ENCODE measurements at places on chromosomes 16 and 17. TPM values are rescaled to one million over a fixed set of nuclear protein-coding genes. Genes with fewer than 3 reads are reported as not detected.

GRCh38 chr16:50747207-50747956 is 5.5 kb downstream of the CYLD start:
- H3K4me1 ChIP-seq, result peaks cover 30% of the 10 kb centered on the region
- H3K27me3 ChIP-seq, result no peaks in the 10 kb centered on the region
- H3K4me3 ChIP-seq, result no peak overlapping the region
- H3K36me3 ChIP-seq, result no peaks in the 10 kb centered on the region

DNA sequence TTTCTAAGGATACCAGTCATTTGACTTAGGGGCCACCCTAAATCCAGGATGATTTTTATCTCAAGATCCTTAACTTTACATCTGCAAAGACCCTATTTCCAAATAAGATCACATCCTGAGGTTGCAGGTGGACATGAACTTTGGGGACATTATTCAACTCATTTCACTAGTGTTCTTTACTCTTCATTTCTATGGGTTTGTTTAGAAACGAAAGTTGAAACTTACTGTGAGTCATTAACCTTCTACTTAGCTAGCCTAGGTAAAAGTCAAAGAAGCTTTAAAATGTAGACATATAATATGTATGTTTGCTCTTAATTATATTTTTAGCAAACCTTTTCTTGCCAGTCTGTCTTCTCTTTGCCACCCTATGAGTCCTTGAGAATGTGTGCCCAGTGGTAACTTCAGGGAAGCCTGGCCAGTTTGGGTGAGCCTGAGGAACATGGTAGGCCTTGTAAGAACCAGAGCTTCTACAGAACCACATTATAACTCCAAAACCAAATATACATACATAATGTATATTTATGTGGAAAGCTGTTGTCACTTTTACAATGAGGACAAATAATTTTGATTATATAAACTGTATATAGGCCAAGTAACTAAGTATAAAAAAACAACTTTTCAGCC is 38.4 kb downstream of the BPTF start:
- no peak overlapping the region for H3K27ac ChIP-seq
- H3K36me3 ChIP-seq, result no peaks in the 10 kb centered on the region
- DNase-seq, result no peak
- no peaks in the 10 kb centered on the region for H3K27me3 ChIP-seq
- H3K4me1 ChIP-seq, result no peaks in the 10 kb centered on the region

- H3K27me3 ChIP-seq, result no peaks in the 10 kb centered on the region
- H3K36me3 ChIP-seq, result no peaks in the 10 kb centered on the region
Observed at GRCh38 chr17:33335491-33336173, 42.5 kb upstream of the ASIC2 start.

GRCh38 chr17:41382394-41382793 is 288 bp upstream of the KRT34 start:
- no peak for DNase-seq
- no peaks in the 10 kb centered on the region for H3K36me3 ChIP-seq
- no peaks in the 10 kb centered on the region for H3K4me1 ChIP-seq
- H3K4me3 ChIP-seq, result no peak overlapping the region
- H3K27ac ChIP-seq, result no peak overlapping the region

DNA sequence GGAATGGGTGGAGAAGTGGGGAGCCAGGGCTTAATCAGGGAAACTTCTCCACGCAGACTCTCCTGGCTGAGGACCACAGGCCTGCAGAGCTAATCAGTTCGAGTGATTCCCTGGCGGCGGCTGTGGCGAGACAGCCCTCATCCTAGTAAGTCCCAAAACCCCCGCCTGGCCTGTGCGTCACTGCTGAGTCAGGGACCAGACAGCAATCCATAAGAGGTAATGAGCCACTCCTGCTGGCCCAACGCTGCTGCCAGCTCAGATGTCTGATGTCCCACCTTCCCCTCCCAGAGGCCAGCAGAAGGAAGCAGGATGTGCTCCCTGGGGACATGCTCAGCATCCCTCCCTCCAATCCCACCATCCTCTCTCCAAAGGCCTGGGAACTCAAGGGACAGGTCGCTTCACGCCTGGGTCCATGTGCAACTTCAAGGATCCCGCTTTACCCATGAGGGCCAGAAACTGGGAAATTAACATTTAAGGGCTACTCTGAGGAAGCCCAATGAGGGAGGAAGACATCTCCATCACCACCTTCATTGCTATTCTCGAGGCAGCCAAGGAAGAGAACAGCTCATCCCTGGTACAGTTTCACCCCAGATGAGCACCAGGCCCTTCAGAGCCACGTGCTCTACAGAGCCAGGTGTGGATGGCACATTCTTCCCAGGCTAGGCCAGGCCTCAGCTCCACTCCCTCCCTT is 7.9 kb downstream of the ACLY start:
- no peak overlapping the region for H3K4me3 ChIP-seq
- H3K36me3 ChIP-seq, result no peaks in the 10 kb centered on the region
- DNase-seq, result no peak
- H3K27me3 ChIP-seq, result no peaks in the 10 kb centered on the region
- no peak overlapping the region for H3K27ac ChIP-seq

DNA sequence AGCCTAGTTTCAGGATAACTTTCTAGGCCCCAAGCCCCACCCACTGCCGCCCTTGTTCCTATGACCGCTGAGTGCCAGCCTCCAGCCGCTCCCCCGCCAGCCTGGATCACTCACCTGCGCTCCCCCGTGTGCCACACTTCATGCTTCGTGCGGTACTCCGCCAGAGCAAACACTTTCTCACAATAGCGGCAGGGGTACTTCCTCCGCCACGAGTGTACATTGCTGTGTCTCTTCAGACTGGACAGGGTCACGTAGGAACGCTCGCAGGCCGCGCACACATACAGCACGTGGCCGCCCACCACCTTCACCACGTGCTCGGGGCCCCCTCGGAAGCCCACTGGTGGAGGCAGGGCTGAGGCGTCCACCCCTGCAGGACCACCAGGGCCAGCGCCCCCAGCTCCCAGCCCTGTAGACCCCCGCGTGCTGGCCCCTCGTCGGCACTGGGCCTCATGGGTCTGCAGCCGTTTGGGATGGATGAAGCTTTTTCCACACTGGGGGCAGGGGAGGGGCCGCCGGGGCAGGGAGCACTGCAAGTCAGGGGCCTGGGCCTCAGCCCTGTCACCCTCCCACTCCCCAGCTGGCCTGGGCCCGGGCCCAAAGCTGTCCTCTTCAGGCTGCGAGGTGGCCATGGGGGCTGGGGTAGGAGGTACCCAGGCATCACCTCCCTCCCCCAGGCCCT is 13.7 kb downstream of the ZBTB4 start:
- peaks cover 5% of the 10 kb centered on the region for H3K4me1 ChIP-seq
- DNase-seq, result no peak
- no peaks in the 10 kb centered on the region for H3K27me3 ChIP-seq
- no peaks in the 10 kb centered on the region for H3K36me3 ChIP-seq
- H3K27ac ChIP-seq, result peak overlapping the region; percentile 55

DNA sequence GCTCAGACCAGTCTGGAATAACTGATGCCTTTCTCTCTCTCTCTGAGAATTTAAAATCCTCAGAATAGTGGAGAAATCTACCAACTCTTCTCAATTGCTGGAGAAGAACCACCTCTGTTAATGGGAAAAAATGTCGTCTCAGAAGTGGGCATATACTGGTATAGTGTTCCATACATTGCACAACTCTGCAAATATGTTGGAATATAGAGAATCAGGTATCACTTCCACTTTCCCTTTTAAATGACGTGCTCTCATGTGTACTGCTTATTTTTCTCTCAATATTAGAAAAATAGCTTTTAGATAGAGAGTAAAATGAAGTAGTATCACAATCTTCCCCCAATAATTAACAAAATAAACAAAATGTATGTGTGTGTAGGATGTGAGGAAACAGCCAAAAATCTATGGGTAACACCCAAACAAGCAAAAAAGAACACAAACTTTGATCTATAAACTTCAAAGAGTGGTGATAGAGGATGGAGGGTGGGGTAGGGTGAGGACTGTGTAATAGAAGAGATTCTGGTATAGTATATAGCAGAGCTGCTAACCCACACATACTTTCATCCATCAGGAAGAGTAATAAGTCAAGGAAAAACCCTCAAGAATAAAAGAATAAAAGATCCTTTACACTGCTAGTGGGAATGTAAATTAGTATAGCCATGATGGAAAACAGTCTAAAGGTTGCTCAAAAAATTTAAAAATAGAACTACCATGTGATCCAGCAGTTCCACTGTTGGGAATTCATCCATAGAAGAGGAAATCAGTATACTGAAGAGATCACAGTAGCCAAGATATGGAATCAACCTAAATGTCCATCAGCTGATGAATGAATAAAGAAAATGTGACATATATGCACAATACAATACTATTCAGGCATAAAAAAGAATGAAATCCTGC is 46.9 kb downstream of the NFATC3 start:
- no peak overlapping the region for H3K27ac ChIP-seq
- H3K36me3 ChIP-seq, result peaks cover 3% of the 10 kb centered on the region

Gene NXN
- 4.7 TPM for total RNA-seq

- no peaks in the 10 kb centered on the region for H3K27me3 ChIP-seq
- no peaks in the 10 kb centered on the region for H3K36me3 ChIP-seq
- no peak overlapping the region for H3K4me3 ChIP-seq
- no peak for DNase-seq
- H3K4me1 ChIP-seq, result peaks cover 10% of the 10 kb centered on the region
- H3K27ac ChIP-seq, result no peak overlapping the region
Observed at GRCh38 chr17:80762076-80762475, 217.4 kb downstream of the RPTOR start.

GRCh38 chr17:41539071-41539492 is 11.0 kb upstream of the KRT19 start:
- no peak for DNase-seq
- no peak overlapping the region for H3K4me3 ChIP-seq
- H3K27ac ChIP-seq, result no peak overlapping the region
- H3K4me1 ChIP-seq, result peaks cover 11% of the 10 kb centered on the region
- H3K27me3 ChIP-seq, result no peaks in the 10 kb centered on the region
- H3K36me3 ChIP-seq, result no peaks in the 10 kb centered on the region

GRCh38 chr16:51154271-51155171 is 3.5 kb upstream of the SALL1 start:
- H3K27ac ChIP-seq, result peak overlapping the region; percentile 15
- DNase-seq, result no peak
- no peaks in the 10 kb centered on the region for H3K36me3 ChIP-seq

Gene PRR35
- not detected for total RNA-seq

DNA sequence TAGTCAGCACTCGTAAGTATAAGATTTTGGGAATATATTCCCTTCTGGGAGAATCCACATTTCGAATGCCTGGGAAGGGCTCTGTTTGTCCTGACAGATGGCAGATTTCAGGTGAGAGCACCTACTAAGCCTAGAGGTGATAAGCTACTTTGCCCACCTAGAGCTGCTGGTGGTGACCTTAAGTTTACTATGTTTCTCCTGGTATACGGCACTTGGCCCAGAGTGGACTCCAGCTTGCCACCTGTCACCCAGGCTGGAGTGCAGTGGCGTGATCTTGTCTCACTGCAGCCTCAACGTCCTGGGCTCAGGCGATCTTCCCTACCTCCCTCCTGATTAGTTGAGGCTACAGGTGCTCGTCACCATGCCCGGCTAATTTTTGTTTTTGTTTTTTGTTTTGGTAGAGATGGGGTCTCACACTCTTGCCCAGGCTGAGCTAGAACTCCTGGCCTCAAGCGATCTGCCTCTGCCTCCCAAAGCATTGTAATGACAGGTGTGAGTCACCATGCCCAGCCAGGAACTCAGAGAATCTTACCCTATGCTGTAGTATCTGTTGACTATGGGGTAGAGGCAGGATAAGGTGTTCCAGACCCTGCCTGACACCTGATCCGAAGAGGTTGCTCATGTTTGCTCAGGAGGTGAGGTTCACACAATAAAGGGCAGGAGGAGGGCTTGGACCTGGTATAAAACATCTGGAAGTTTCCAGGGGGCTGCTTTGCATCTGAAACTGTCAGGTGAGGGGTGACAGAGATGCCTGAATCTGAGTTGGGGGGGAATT is at the start of gene ZG16:
Gene ZG16 (plus strand): TSS at position 681 of the 775 bp plus-strand sequence. CDS start 1,011 bp downstream, outside the sequence.
- DNase-seq, result no peak
- peak within 1 kb of the TSS; percentile 34 for H3K27ac ChIP-seq
- no peaks in the 10 kb centered on the region for H3K27me3 ChIP-seq

- H3K27me3 ChIP-seq, result no peaks in the 10 kb centered on the region
- H3K4me3 ChIP-seq, result no peak overlapping the region
- no peaks in the 10 kb centered on the region for H3K4me1 ChIP-seq
- DNase-seq, result no peak
- H3K36me3 ChIP-seq, result no peaks in the 10 kb centered on the region
Observed at GRCh38 chr17:11318207-11318606, 77.2 kb downstream of the SHISA6 start.

DNA sequence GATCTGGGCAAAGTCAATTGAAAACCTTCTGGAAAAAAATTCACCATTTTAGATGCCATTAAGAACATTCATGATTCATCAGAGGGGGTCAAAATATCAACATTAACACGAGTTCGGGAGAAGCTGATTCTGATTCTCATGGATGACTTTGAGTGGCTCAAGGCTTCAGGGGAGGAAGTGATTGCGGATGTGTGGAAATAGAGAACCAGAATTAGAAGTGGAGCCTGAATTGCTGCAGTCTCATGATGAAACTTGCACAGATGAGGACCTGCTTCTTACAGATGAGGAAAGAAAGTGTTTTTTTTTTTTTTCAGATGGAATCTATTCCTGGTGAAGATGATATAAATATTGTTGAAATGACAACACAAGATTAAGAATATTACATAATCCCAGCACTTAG is 12.9 kb downstream of the ITGAX start:
- DNase-seq, result no peak
- H3K27me3 ChIP-seq, result no peaks in the 10 kb centered on the region
- no peaks in the 10 kb centered on the region for H3K36me3 ChIP-seq
- H3K27ac ChIP-seq, result no peak overlapping the region
- H3K4me1 ChIP-seq, result no peaks in the 10 kb centered on the region
- H3K4me3 ChIP-seq, result no peak overlapping the region

DNA sequence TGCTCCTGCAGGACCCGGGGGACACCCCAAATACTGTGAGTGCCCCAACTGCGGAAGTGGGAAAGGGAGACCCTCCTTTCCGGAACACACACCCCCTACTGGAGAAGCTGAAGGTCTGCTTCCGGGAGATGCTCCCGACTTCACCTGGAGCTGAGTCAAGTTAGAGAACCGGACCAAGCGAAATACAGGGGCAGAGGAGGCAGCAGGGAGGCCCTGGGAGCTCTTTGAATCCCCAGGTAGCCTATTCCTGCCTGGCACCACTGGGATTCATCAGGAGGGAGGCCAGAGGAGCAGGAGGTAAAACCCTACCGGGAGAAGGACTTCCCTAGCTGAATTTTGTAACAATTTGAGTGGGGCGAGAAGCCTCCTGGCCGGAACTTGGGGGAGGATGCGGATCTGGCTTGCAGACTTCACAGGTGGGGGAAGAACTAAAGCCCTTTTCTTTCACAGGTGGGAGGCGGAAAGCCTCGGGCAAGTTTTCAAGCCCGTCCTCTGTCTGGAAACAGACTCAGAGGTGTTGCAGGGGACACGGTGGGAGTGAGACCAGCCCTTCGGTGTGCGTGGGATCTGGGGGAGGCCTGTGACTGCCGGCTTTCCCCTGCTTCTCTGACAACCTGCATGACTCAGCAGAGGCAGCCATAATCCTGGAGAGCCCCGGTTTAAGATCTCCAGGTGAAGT is 22.4 kb upstream of the TEKT1 start:
- no peak for DNase-seq
- no peaks in the 10 kb centered on the region for H3K4me1 ChIP-seq
- H3K27ac ChIP-seq, result no peak overlapping the region
- peak overlapping the region; percentile 5 for H3K4me3 ChIP-seq

GRCh38 chr16:80924372-80924978 is 82.2 kb downstream of the CMC2 start:
- peak; percentile 73 for DNase-seq
- H3K4me3 ChIP-seq, result no peak overlapping the region
- no peaks in the 10 kb centered on the region for H3K4me1 ChIP-seq
